ENCODE measurements at places on chromosomes 1 and 21.

GRCh38 chr1:70025052-70025451, 180.3 kb downstream of the LRRC40 start:
- DNase-seq: no peak

DNA sequence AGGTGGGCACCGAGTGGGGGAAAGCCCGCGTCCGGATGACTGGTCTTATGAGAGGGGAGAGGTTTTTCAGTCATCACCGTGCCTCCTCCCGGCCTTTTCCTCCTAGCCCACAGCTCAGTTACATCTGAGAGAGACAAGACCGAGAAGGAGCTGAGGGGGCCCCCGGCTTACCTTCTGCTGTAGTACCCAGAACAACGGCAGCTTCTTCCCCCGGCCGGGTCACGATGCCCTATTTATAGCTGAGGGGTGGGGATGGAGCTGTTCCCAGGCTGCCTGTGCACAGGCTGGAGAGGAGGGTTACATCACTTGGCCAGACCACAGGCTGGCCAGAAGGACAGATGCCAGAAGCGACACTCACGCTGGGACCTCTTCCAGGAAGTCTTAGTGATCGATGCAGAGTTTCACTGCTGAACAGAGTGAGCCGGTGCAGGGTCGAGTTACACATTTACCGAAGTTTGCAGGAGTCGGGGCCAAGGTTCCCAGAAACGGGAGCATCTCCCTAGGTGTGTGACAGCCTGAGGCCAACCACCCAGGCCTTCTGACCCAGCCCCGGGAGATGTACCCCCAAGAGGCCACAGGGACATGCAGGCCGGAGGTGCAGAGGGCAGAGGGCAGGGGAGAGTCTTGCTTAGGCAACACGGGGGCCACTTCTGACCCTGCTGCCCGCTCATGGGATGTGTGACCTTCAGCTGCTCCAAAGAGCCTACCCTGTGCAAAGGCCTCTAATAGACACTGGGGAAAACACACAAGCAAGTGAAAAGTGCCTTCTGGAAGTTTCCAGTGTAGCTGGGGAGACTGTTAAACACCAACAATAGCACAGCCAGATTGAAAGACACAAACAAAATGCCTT, at the start of gene AGT:
Gene AGT (minus strand): TSS at position 208 of the 850 bp plus-strand sequence. CDS start 3,299 bp downstream, outside the sequence.
- no peak for DNase-seq

GRCh38 chr1:79819140-79819539, 812.6 kb upstream of the ADGRL4 start:
- no peak for DNase-seq

- DNase-seq: no peak
Observed at GRCh38 chr1:116853680-116854402, 55.9 kb upstream of the PTGFRN start.

- DNase-seq: no peak
Observed at GRCh38 chr1:117818456-117818855, 111.0 kb downstream of the GDAP2 start.

DNA sequence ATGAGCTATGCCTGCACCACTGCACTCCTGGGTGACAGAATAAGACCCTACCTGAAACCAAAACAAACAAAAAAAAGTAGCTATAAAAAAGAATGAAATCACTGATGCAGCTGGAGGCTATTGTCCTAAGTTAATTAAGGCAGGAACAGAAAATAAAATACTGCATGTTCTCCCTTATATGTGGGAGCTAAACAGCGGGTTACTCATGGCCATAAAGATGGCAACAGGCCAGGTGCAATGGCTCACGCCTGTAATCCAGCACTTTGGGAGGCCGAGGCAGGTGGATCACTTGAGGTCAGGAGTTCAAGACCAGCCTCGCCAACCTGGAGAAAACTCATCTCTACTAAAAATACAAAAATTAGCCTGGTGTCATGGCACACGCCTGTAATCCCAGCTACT, 152.7 kb downstream of the PIK3R3 start:
- no peak for DNase-seq

GRCh38 chr1:15384301-15384901, 25.3 kb upstream of the EFHD2 start:
- no peak for DNase-seq

DNA sequence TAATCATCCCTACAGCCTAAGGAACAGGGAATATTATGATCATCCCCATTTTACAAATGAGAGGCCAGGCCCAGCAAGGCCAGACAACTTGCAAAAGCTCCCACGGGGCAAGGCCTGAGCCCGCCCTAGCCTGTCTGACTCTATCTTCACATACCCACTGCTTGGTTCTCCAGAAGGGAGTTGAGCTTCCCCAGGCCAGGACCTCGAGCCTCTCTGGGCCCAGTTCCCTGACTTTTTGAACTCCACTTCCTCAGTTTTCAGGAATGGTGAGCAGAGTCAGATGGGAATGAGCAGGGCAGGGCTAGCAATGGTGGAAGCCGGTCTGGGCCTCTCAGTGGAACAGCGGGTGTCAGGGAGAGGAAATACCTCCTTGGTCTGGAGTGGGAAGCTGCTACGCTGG, 39.3 kb downstream of the CACNA1S start:
- no peak for DNase-seq

GRCh38 chr1:182707122-182707521, 22.7 kb upstream of the RGS8 start:
- no peak for DNase-seq

DNA sequence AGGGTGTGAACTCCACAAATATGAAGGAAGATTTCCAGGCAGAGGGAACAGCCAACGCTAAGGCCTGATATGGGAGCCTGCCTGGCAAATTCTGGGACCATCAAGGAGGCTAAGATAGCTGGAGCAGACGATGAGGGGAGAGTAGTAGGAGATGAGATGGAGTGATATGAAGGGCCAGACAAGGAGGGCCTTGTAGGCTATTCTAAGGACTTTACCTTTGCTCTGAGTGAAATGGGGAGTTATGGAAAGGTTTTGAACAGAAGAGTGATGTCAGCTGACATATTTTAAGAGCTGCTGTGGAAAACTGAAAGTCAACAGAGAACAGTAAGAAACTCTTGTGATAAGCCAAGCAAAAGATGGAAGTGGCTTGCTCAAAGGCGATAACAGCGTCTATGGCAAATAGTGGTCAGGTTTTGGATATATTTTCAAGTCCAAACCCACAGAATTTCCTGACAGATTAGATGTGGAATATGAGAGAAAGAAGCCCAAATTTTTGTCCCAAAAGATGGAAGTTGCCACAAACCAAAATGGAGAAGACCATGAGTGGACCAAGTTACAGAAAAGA, 2.1 kb upstream of the TP53BP2 start:
- DNase-seq: no peak

DNA sequence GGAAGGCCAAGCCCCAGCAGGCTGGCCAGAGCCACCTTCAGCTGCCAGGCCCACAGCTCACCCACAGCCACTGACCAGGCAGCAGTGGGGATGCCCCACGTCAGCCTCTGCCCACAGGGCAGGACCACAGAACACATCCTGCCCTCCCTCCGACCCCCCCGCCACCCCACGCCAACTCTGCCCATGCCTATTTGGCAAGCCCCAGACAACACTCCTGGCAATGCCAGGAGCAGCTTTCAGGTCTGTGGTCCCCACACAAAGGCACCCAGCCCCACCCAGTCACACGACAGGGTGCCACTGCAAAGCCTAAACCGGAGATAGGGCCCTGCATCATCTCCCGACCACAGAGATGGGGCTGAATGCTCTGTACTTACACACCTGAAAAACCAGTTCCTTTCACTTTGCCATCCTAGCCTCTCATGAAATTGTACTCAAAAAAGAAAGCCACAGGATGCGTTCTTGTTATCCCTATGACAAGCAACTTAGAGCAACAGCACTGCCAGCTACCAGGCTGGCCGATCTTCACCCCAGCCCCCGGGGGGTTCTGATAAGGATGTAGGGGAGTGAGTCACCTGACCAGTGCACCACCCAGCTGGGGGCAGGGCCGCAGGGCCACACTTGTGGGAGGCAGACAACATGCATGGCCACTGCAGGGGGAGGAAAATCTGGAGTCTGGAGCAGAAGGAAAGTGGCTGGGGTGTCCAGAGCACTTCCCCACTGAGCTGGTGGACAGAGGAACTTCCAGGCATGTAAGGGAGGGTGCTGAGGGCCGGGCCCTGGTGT, 36.2 kb downstream of the UBE2G2 start:
- no peak for DNase-seq

- DNase-seq: no peak
Observed at GRCh38 chr1:220421508-220421907, 106.4 kb upstream of the MARK1 start.

GRCh38 chr1:75100481-75101092, 33.6 kb upstream of the LHX8 start:
- no peak for DNase-seq

Data from stimulated activated CD4-positive, alpha-beta T cell treated with anti-CD3 and anti-CD28 coated beads, Interleukin-1b, Interleukin-23, amount 100 ng/mL, for 1 hour (primary cell).